ENCODE measurements at places on chromosomes 12 and 14.

DNA sequence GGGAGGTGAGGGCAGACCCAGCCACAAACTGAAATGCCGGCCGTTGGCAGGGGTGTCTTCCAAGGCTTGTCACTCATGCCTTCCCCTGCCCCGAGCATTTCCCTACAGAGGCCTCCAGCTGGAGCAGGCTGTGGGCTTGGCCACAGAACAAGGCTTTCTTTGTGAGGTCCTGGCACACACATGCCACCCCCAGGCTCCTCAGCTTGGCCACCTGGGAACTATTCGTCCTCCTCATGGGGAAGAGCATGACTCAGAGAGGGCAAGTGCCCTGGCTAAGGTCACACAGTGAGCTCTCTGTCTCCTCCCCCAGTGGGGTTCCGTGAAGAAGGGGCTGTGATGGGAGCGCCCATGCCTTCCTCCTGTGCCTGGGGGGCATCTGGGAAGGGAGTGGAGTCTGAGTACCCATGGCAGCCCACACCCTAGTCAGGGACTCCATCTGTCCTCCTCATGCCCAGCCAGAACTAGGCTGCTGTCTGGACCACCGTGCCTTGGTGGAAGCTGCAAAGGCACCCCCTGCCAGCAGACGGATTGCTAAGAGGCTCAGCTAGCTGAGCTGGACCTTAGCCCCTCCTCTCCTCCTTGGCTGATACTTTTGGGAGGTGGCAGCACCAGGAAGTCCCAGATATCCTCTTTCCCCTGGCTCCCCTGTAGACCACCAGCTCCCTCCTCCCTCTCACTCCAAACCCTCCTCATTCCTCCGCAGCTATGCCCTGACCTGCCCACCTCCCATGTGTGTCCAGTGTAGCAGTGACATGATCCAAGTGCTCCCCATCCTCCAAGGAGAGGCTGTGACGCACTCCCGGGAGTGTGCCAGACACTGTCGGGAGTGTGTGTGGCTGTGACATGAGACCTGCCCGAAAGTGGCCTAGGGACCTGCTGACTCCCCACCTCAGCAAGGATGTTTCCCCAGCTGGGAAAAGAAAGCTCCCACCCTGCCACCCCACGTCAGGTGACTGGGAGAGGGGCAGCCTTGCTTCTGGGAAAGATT, 21.4 kb downstream of the ABCB9 start:
- DNase-seq, result no peak

GRCh38 chr14:91870001-91870400, 2.7 kb upstream of the TC2N start:
- DNase-seq, result peak; percentile 38

GRCh38 chr12:57001448-57001906, 4.9 kb downstream of the ZBTB39 start:
- DNase-seq, result peak; percentile 61

DNA sequence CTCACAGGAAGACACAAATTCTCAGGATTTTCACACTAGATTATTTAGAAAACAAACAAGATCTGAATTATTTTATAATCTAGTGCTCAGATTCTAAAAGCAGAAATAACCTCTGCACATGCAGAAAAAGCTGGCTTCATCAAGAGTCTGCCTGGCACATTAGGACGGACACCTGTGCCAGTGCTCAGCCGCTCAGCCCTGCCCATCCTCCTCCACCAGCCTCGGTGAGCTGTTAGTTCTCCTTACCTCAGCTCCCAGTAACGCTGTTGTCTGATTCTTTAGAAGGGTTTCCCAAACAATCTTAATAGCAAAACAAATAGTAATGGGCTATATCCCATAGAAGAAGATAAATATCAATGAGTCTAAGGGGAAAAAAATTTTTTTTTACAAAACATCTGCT, 27.7 kb downstream of the DUSP16 start:
- DNase-seq, result no peak

DNA sequence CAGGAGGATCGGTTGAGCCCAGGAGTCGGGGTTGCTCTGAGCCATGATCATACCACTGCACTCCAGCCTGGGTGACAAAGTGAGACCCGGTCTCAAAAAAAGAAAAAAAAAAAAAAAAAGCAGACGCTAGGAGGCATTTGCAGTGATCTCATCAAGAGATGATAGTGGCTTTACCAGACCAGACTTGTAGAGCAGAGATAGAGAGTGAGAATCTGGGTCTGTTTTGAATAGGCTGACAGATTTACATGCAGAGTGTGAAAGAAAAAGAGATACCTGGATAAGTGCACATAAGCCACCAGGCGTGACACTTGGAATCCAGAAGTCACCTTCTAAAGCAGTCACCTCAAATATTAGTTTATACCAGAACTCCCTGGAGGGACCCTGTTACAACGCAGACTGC, 21.1 kb upstream of the FLRT2 start:
- no peak for DNase-seq

DNA sequence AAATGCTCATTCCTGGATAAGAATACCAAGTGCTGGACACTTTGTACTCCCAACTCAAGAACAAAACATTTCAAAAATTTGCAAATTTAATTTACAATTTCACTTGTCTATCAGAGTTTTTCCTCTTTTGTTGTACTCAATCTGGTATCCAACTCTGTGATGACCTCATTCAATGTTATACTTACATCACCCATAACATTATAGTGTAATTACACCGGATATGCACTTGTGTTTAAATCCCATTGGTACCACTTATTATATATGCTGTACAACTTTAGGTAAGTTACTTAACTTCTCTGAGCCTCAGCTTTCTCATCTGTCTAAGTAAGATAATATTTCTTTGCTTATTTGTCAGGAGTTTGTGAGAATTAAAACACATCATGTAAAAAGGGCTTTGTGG, 76.6 kb upstream of the KCNJ8 start:
- no peak for DNase-seq

DNA sequence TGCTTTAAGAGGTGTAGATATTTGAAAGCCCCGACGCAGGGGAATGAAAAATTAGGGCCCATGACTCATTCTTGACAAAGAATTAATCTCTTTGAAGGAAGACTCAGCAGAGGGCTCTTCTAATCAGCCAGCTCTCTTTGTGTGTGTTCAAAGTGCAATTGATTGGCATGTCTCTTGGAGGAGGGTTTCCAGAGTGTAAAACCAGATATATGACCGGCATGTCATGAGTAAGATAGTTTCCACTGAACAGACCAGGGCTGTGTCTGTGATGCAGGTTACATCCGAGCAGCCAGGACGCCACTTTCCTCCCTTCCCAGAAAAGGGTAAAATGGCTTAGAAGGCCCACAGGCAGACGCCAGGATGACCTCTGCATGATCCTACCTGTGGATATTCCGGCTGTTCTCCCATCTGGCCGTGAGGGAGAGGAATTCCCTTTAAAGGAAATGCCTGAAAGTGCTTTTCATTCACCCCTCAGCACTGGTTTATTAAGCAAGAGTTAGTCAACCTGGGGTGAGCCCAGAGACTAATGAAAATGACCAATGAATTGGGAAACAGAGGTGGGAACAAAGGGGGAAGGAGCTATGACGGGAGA, 7.2 kb upstream of the KRT75 start:
- no peak for DNase-seq

DNA sequence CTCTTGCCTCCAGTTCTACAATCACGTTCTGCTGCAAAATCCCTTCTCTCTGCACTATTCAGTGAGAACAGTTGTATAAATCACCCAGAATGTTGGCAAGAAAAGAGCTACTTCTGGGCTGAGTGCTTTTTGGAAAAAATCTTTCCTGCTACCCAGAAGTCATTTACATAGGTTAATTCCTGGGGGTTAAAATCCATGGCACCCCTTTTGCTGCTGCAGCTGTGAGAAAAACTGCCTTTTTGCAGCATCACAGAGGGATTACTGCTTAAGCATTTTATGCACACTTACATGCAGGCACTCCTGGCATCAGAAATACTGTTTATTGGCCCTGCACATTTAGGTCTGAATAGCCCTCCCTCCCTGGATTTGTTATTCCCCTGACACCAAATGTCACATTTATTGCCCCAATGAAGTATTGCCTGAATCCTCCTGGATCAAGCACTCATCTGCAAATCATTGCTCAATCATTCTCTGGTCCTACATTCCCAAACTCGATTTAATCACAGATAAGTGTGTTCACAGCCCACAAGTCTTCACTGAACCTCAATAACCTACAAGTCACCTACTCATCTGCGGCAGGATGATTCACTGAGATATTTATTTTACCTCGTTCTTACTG, 43.1 kb upstream of the CCDC196 start:
- no peak for DNase-seq

GRCh38 chr14:97276573-97276972, 479.4 kb downstream of the VRK1 start:
- no peak for DNase-seq

DNA sequence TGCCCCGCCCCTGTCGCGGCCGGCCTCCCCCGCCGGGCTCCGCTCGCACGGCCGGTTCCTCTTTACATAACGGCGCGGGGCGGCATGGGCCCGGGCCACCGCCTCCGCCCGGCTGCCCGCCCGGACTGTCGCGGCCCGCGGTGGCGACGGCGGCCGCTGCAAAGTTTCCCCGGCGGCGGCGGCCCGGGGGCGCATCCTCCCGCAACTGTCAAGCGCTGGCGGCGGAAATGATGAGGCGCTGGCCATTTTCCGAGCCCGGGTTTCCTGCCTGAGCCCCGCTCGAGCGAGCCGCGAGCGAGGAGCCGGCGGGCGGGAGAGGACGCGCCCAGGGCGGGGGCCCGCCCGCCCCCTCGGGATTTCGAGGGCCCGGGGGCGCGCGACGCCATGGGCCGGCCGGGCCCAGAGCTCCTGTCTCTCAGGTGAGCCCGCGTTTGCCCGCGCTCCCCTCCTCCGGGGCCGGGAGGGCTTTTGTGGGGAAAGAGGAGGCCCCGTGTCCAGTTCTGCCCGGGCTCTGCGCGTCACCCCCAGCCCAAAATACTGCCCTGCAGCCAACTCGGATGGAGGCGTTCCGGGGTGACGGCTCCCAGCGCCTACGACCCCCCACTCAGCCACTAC, at the start of gene SH2B3:
SH2B3 (plus strand) TSS at position 65 of the 615 bp plus-strand sequence. CDS start 12,223 bp downstream, outside the sequence.
- DNase-seq, result peak; percentile 47

DNA sequence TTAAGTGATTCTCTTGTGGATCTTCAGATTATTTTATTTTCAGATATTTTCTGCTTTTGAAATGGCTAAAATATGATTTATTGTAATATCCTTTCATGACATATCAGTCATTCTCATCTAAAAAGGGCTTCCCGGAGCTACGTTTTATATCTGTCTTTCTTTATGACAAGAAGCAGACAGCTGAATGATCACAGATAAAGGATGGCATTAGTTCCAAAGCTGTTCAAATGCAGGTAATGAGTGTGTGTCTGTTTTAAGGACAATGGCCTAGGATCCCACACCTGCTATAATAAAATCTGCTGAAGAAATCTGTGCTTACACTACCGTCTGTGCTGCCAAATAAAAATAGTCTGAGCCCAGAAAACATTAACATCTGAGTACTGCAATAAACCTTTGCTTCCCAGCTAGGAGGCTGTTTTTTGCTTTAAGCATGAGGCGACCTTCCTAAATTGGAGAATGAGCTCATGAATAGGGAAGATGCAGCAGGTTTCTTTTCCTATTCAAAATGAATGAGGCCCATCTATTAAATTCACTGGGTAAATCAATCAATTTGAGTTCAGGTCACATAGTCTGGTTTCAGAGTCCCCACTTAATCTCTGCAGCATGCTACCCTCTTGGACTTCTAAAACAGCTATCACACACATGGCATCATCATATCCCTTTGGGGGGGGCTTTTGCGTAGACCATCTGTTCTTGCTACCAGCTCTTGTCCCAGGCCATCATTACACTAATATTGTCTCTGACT, 498.5 kb downstream of the NELL2 start:
- DNase-seq, result no peak

DNA sequence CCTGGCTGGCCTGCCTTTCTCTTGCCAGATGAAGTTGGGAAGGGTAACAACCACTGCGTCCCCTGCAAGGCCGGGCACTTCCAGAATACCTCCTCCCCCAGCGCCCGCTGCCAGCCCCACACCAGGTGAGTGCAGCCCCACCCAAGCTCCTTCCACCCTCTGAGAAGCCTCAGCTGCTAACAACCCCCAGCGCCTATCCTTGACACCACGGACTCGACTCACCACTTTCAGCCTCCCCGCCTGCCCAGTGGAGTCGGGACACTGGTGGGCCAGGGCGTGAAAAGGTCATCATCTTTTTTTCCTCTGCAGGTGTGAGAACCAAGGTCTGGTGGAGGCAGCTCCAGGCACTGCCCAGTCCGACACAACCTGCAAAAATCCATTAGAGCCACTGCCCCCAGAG, 2.1 kb downstream of the LTBR start:
- DNase-seq, result no peak

- DNase-seq, result no peak
These were observed 11.5 kb downstream of the TCL1B start for GRCh38 chr14:95697764-95698163.

- no peak for DNase-seq
These were observed 78.7 kb downstream of the PRORP start for GRCh38 chr14:35201066-35201465.

DNA sequence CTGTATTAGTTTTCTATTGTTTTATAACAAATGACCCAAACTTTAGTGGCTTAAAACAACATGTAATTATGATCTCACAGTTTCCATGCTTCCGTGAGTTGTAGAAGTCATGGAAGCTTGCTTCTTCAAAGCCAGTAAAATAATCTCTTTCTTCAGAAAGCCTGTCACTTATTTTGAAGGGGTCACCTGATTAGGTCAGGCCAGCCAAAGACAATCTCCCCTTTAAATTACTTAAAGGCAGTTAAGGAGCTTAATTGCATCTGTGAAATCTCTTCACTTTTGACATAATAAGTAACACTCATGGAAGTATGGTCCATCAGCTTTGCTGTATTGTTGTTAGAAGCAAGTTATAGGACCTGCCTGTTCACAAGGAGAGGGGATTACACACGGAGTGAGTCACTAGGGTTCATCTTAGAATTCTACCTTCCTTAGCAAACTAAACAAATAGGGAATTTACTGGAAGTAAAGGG, 89.8 kb downstream of the FAR2 start:
- DNase-seq, result no peak

DNA sequence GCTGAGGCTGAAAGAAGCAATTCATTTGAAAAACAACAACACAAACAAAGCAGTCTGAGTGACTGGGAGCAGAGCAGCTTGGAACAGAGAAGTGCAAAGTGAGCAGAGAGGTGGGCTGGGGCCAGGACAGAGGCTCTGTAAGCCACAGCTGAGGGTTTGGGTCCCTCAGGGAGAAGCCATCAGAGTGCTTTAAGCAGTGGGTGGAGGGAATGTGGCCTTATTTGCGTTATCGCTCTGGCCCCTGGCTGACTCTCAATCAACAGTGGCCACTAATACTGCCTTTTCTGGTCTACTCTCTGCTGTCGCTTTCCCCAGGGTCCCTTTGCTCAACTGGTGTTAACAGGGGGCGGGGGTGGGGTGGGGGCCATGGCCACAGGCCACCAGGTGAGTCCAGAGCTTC, 44.2 kb downstream of the IRF2BPL start:
- no peak for DNase-seq

- DNase-seq, result no peak
These were observed 54.9 kb upstream of the DIO3 start for GRCh38 chr14:101506211-101506925.

GRCh38 chr12:27667540-27667939, 28.7 kb upstream of the REP15 start:
- no peak for DNase-seq

All from stimulated activated CD8-positive, alpha-beta memory T cell treated with anti-CD3 and anti-CD28 coated beads, Interleukin-7, amount 100 ng/mL, for 4 hours (primary cell).